Mesendoderm (in vitro differentiated cells): ENCODE measurements at places on chromosomes 4 and X.
A peak's percentile ranks its signal among the peaks of the same experiment; 100 is the strongest.

GRCh38 chr4:159171287-159171686 is 68.4 kb downstream of the RAPGEF2 start:
- peaks cover 10% of the 10 kb centered on the region for H3K4me1 ChIP-seq
- no peaks in the 10 kb centered on the region for H3K27me3 ChIP-seq
- no peak for DNase-seq
- no peak overlapping the region for H3K27ac ChIP-seq

DNA sequence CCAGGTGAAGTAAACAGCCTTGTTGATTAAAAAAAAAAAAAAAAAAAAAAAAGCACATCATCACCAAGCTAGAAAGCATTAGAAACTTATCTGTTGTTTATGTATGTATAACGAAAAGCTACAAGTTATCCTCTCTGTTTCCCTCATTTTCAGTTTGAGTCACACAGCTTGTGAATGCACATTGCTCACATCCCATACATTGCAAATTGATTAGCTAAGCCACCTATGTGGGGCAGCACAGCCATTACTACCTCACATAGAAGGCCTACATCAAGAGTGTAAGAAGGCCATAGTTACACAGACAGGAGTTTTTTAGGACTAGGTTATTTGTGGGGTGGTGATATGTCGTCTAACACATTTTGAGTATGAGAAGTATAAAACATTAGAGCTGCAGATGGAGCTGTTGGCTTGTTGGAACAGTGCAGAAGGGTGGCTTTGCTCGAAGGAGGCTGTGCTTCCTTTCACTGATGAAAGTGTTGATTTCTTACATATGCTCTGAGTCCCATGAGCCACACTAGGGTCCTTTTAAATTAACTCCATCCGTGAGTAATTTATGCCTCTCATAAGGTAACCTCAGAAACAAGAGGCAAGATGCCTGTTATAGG is 431.6 kb downstream of the GABRG1 start:
- H3K27me3 ChIP-seq, result no peaks in the 10 kb centered on the region
- H3K27ac ChIP-seq, result peak overlapping the region; percentile 15
- DNase-seq, result peak; percentile 91
- no peaks in the 10 kb centered on the region for H3K36me3 ChIP-seq

DNA sequence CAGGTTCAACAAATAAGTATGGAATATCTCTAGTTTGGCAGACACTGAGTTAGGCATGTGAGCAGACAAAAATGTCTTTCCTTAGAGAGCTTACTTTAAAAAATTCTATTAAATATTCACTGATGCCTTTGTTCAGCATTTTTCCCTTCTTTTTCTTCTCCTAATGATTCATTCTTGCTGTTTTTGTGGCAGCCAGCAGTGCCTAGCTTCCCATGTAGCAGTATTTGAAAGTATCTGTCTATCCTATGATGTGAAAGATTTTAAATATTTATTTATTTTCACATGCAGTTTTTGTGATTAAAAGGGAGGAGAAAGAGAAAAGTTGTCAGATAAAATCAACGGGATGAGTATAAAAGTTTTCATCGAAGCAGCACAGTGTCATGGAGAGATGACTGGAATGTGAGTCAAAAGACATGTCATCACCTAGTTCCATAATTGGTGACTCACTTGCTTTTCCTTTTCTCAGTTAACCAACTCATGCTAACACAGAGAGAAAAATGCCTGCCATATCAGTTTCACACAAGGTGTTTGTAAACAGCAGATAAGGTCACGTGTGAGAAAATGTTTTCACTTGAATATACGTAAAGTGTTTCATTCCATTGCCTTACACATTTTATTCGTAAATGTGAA is 69.8 kb downstream of the BMPR1B start:
- peak; percentile 94 for DNase-seq
- H3K27me3 ChIP-seq, result no peaks in the 10 kb centered on the region
- H3K4me3 ChIP-seq, result no peak overlapping the region
- no peaks in the 10 kb centered on the region for H3K36me3 ChIP-seq
- peaks cover 3% of the 10 kb centered on the region for H3K4me1 ChIP-seq

DNA sequence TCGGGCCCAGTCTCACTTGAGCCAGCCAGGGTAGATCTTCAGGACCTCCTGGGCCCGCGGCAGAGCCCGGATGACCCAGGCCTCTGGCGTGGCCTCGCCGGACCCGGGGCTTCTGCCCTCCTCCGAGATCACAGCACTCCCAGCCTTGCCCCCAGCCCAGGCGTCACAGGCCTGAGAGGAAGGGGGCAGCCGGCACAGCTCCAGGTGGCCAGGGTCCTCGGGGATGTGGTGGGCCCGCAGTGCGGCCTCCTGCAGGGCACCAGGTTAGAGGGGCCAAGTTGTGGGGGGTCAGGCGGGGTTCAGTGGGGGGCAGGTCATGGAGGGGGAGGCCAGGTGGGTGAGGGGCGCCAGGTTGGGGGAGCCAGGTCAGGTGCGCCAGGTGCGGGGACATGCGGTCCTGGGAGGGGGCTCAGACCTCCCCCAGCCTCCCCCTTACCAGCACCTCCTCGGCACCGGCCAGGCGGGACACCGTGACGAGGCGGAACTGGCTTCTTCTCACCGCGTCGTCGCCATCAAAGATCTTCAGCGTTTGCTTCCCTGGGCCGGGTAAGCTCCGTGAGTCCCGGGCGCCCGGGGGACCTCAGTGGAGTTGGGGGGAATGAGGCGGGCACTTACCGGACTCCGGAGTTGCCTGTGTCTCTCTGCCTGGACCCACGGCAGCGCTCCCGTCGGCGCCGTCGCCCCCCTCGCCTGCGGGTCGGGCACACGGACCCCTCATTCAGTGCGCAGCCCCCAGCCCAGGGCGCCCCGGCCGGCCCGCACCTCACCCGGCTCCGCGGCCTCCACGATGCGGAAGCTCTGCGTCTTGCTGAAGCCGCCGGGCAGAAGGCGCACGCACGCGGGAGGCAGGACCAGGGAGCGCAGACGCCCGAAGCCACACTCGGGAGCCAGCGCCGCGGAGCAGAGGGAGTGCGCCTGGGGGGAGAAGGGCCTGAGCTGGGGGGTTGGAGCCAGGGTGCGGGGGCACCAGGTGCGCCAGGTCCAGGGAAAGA is 6.0 kb downstream of the DGKQ start:
- no peak for DNase-seq
- no peaks in the 10 kb centered on the region for H3K36me3 ChIP-seq
- no peak overlapping the region for H3K4me3 ChIP-seq
- no peak overlapping the region for H3K27ac ChIP-seq

DNA sequence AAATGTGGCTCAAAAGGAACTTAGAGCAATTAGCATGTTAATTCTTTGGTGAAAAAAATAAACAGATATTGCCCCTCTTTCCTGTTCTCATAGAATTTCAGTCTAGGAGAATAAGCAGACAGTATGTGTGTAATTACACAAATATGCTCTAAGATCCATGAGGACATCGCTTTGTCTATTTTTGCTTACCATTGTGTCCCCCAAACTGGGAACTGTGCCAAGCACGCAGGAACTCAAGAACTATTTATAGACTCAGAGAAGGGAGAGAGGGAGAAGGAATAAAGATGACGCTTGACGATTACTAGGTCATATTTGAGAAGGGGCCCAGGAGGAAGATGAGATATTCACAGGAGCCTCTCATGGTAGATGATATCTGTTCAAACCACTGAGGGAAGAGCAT is 692.6 kb downstream of the RAB28 start:
- no peak overlapping the region for H3K4me3 ChIP-seq
- no peaks in the 10 kb centered on the region for H3K36me3 ChIP-seq
- no peak for DNase-seq
